ENCODE measurements at places on chromosomes 11 and 22.

- DNase-seq, result no peak
Measured at GRCh38 chr11:126053415-126054286, 9.0 kb downstream of the CDON start.

- no peak for DNase-seq
Measured at GRCh38 chr11:15493921-15494620, 379.3 kb downstream of the INSC start.

GRCh38 chr11:67634366-67635230, 4.9 kb upstream of the NUDT8 start:
- DNase-seq, result no peak

DNA sequence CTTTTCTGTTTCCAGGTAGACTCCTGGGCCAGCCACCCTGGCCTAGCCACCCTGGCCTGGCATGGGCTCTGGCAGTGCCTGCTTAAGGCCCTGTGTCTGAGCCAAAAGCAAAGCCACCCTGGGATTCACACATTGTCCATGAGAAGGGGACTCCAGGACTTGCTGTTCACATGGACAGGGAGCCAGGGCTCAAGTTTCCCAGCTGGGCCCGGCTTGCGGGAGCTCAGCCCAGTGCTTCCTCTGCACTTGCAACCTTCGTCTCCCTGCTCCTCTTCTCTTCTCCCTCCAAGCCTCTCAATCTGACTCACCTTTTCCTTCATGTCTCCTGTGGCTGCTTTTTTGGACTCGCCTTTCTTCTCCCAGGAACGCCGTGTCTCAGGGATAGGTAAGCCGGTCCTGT, 130.3 kb downstream of the MICAL2 start:
- no peak for DNase-seq
